ENCODE measurements at places on chromosomes 3 and 15.
A peak's percentile ranks its signal among the peaks of the same experiment; 100 is the strongest.

DNA sequence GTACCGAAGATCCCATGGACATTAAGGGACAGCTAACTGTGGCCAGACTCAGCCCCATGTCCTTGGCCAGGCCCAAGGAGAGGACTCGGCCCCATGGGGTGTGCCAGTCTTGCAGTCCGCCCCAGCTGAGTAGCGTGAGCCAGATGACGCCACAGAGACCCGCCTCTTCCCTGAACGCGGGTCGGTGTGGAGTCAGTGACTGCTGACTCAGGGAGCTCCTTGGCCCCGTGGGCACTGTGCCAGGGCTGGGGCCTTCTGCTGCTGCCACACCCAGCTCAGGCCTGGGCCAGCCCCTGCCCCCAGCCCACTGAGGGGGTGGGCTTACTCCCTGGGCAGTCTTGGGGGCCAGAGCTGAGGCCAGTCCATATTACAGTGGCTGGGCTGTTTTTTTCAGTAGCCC is 52.8 kb downstream of the PLXNA1 start:
- DNase-seq, result peak; percentile 24

- DNase-seq, result no peak
Observed at GRCh38 chr15:56871867-56872266, 46.6 kb upstream of the TCF12 start.

DNA sequence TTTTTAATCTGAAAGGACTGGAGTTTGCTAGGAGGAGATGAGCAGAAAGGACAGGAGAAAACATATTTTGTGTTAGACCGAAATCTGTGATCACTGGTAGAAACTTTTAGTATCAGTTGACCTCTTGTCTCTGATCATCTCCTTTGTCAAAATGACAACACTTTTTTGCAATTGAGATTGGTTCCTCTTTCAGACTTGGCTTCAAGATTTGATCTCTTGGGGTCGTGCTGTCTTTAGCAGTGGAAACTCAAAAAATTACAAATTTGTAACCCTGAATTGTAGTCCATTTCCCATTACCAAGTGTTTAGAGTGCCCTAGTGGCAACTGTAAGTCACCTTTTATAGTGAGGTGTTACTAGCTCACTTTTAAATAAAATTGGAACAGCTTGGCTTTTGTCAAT is 107.4 kb downstream of the KLHL25 start:
- DNase-seq, result no peak

- no peak for DNase-seq
Observed at GRCh38 chr15:87082581-87082980, 1002.9 kb downstream of the AGBL1 start.

DNA sequence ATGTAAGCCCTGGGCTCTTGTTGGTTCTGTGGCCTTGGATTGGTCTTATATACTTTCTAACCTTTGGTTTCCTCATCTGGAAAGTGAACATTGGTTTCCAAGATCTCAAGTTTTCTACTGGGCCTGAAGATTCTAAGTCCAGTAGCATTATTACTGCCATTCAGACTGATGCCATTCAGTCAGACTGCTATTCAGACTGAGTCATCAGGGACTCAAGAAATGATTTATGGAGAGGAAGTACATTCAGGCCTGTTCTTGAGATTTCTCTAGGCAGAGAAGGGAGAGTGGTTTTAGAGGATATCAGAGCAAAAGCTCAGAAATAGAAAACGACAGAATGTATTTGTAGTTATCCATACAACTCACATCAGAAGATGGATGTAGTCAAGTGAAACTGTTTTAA is 557.2 kb downstream of the NR2F2 start:
- no peak for DNase-seq

GRCh38 chr3:151210676-151211381 is 7.8 kb upstream of the GPR171 start:
- DNase-seq, result no peak

- no peak for DNase-seq
Observed at GRCh38 chr15:68674975-68675374, 96.2 kb downstream of the CORO2B start.

- no peak for DNase-seq
Observed at GRCh38 chr3:100110162-100110561, 4.1 kb downstream of the FILIP1L start.

- no peak for DNase-seq
Observed at GRCh38 chr15:25829073-25829472, 34.1 kb downstream of the ATP10A start.

- peak; percentile 28 for DNase-seq
Observed at GRCh38 chr15:92883163-92883875, 16.8 kb upstream of the CHD2 start.

DNA sequence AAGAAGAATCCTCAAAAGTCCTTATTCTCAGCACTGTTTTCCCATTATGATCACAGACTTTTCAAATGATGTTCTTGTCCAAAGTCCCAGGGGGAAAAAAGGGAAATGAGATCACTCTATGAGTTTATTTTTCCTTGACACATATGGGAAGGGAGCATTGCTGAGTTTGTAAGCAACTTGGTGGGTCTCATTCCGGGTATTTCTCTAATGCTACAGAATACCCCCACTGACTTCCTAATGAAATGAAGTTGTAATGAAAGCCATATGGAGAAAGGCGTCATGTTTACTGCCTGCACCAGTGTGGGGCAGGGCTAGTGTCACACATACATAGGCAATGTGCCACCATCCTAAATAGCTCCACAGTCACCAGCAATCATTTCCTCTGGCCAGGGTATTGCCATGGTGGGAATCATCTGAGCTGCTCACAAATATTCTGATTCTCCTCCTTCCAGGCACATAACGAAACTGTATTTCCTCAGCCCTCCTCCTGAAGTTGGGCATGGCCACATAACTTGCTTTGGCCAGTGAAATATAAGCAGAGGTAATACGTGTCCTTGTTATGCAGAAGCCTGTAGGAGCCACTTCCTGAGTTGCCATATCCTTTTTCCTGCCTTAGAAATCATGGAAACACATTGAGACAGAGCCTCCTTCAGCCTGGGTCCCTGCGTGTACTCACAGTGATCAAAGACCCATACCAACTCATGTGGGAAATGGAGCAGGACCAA is 41.0 kb upstream of the C15orf61 start:
- DNase-seq, result no peak
